ENCODE measurements at places on chromosomes 5 and 9.

- H3K4me1 ChIP-seq = no peaks in the 10 kb centered on the region
- DNase-seq = no peak
- H3K27me3 ChIP-seq = no peaks in the 10 kb centered on the region
- no peak overlapping the region for H3K27ac ChIP-seq
- no peak overlapping the region for H3K4me3 ChIP-seq
- no peaks in the 10 kb centered on the region for H3K36me3 ChIP-seq
Observed at GRCh38 chr9:20610591-20610990, 11.7 kb downstream of the MLLT3 start.

- DNase-seq = no peak
- H3K27me3 ChIP-seq = peaks cover 68% of the 10 kb centered on the region
- no peak overlapping the region for H3K27ac ChIP-seq
- peaks cover 36% of the 10 kb centered on the region for H3K4me1 ChIP-seq
- H3K4me3 ChIP-seq = peak overlapping the region; percentile 47
Observed at GRCh38 chr9:29212397-29213387, 1639.4 kb upstream of the C9orf72 start.

- H3K4me1 ChIP-seq = no peaks in the 10 kb centered on the region
- no peaks in the 10 kb centered on the region for H3K36me3 ChIP-seq
- H3K27ac ChIP-seq = peak overlapping the region; percentile 70
- no peaks in the 10 kb centered on the region for H3K27me3 ChIP-seq
- DNase-seq = no peak
Observed at GRCh38 chr5:34687269-34688011, 31.3 kb downstream of the RAI14 start.

- no peaks in the 10 kb centered on the region for H3K27me3 ChIP-seq
- no peak for DNase-seq
- no peaks in the 10 kb centered on the region for H3K36me3 ChIP-seq
Observed at GRCh38 chr5:95620870-95621838, 1.3 kb downstream of the GPR150 start.

All from tibial nerve (tissue), 4 donors.